ENCODE measurements at places on chromosomes 2 and 18.

- no peak for DNase-seq
Measured at GRCh38 chr2:65501074-65501473, 68.7 kb upstream of the SPRED2 start.

- no peak for DNase-seq
Measured at GRCh38 chr2:17557596-17557995, 17.1 kb downstream of the VSNL1 start.

DNA sequence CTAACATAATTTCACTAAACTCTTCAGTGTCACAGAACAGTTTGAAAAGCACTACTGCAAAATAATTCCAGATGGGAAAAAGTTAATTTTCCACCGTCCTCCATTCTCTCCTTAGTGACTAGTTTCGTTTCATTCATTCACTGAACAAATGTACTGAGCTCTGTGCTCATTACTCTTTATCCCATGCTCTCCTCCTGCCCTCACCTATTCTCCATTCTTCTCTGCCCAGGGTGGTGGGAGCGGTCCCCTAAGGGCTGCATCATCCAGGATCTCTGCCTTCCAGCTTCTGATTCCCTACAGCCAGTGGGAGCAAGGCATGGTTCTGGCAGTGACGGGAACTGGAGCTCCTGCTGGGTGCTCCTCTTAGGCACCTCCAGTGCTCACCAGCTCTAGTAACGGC lies 133.9 kb upstream of the TLK1 start:
- no peak for DNase-seq

DNA sequence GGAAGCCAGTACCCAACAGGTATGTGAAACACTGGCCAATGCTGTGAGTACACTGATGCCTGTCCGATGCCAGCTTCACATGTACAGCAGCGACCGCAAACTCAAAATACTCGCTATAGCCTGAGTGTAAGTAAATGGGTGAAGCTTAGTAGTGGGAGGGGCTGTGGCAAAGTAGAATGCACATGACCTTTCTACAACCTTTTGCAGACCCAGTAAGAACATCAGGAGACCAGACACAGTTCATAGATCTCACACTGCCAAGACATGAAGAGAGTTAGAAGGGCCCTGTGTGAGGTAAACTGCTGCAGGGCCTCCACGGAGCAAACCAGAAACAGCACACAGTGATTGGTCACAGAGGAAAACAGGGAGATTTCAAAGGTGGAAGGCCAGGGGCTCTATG lies 9.1 kb upstream of the UBXN4 start:
- no peak for DNase-seq

GRCh38 chr2:72893594-72894319 lies 6.5 kb downstream of the SPR start:
- no peak for DNase-seq
